ENCODE measurements at places on chromosomes 1 and 21.

DNA sequence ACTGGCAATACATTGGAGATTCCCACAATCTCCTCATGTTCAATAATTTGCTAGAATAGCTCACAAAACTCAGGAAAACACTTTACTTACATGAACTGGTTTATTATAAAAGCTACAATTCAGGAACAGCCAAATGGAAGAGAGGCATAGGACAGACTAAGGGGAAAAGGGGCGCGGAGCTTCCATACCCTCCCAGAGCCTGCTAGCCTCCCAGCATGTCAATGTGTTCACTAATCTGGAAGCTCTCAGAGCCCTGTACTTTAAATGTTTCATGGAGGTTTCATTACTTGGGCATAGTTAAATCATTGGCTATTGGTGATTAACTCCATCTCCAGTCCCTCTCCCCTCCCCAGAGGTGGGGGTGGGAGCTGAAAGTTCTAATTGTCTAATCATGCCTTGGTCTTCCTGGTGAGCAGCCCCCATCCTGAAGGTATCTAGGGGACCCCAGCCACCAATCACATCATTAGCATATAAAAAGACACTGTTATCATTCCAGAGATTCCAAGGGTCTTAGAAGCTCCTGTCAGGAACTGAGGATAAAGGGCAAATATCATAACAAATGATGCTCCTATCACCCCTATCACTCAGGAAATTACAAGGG, 10.9 kb upstream of the DMRTB1 start:
- no peak for DNase-seq

- DNase-seq: no peak
Observed at GRCh38 chr1:243718022-243718421, 132.0 kb downstream of the AKT3 start.

DNA sequence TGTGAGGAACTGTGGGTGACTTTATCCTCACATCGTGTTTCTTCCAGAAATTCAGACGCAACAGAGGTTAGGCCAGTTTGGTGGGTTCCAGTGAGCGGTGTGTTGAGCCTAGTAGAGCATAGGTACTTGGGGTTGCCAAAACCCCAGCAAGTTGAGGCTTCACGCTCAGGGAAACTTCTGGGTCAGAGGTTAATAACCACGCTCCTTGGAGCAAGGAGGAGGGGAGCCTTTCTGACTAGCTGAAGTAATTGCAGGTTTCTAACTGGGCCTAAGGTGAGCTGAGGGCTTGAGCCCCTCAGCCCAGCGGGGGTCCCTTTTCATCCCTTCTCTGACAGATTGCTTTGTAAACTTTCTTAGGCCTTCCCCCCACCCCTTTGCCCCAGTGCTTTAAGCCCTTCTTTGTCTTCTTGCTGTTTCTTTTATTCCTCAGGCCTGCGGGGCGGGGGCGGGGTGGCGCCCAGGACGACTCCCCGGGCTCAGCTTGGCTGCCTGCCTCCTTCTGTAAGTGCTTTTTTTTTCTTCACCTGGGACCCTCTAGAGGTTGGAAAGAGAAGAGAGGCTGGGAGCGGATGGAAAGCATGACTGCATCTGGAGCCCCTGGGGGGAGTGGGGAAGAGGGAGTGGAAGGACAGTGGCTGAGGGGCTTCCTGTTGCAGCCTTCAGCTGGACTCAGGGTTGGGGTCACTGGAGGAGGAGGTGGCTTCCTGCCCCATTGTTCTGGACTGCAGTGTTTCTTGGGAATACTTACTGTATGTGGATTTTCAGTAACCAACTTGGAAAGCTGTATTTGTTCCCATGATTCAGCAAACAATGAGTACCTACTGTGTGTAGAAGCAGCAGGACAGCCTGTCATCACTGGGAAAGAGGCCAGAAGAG, 1.3 kb upstream of the ZNF436 start:
- no peak for DNase-seq

- DNase-seq: peak; percentile 39
Observed at GRCh38 chr1:202155478-202156021, 4.9 kb downstream of the PTPN7 start.

GRCh38 chr1:65980237-65980636, 187.5 kb downstream of the PDE4B start:
- peak; percentile 56 for DNase-seq

GRCh38 chr1:246152986-246153431, 354.1 kb downstream of the SMYD3 start:
- DNase-seq: no peak

GRCh38 chr1:231750818-231751362, 124.3 kb downstream of the DISC1 start:
- DNase-seq: no peak

GRCh38 chr1:25443030-25443699, 12.5 kb downstream of the MACO1 start:
- DNase-seq: no peak

- no peak for DNase-seq
Observed at GRCh38 chr1:208228026-208228425, 16.2 kb downstream of the PLXNA2 start.

- DNase-seq: no peak
Observed at GRCh38 chr1:203842559-203842876, 18.9 kb upstream of the SNRPE start.

DNA sequence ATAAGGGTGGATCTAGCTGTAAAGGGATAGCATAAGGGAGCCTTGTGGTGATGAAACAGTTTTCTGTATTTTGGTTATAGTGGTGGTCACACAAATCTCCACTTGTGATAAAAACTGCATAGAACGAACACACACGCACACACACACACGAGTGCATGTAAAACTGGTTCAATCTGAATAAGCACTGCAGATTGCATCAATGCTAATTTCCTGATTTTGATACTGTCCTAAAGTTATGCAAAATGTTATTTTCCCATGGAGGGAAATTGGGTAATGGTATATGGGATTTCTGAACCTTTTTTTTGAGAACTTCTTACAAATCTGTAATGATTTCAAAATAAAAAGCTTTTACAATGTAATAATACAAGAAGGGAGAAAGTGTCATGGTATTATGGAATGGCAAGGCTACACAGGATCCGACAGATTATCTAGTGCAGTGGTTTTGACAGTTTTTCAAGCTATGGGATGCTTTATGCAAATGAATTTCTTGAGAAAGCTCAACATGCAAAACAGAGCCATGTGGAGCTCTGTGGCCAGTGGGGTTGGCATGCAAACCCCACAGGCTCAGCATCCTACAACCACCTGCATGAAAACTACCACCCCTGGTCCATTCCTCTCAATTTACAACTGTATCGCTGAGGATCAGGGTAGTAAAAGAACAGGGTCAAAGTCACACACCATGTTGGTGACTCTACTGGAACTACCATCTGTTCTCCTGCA, 18.8 kb downstream of the SLC41A1 start:
- no peak for DNase-seq

DNA sequence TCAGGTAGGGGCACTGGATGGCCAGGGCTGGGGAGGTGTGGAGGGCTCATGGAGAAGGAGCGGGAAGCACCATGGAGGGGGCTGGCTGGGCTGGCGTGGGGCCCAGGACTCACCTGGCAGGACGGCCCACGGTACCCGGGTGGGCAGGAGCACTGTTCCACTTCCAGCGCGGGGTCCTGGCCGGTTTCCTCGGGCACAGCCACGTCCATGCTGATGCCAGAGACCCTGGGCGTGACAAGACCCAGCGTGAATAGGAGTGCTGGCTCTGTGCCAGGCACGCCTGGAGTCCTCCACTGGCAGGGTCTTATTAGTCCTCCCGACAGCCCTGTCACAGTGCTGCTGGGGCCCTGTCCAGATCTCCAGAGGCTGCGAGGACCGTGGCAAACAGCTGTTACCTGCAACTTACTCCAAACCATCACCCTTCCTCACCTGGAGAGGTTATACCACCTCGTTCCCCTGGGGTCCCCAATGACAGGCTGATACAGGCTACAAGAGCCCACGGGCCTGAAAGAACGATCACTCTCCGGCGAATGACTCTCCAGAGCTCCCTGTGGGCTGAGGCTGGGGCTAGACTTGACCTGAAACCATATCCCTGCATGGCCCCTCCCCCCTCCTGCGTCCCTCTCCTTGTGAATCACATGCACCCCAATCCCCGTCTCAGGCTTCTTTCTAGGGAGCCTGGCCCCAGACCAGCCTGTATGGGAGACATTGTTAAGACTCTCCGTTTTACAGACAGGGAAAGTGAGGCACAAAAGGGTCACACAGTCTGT, 62.1 kb downstream of the HSPG2 start:
- DNase-seq: no peak

GRCh38 chr1:24483441-24483840, 19.2 kb upstream of the RCAN3 start:
- no peak for DNase-seq

- no peak for DNase-seq
Observed at GRCh38 chr21:39313042-39313570, 326 bp downstream of the BRWD1 start.

DNA sequence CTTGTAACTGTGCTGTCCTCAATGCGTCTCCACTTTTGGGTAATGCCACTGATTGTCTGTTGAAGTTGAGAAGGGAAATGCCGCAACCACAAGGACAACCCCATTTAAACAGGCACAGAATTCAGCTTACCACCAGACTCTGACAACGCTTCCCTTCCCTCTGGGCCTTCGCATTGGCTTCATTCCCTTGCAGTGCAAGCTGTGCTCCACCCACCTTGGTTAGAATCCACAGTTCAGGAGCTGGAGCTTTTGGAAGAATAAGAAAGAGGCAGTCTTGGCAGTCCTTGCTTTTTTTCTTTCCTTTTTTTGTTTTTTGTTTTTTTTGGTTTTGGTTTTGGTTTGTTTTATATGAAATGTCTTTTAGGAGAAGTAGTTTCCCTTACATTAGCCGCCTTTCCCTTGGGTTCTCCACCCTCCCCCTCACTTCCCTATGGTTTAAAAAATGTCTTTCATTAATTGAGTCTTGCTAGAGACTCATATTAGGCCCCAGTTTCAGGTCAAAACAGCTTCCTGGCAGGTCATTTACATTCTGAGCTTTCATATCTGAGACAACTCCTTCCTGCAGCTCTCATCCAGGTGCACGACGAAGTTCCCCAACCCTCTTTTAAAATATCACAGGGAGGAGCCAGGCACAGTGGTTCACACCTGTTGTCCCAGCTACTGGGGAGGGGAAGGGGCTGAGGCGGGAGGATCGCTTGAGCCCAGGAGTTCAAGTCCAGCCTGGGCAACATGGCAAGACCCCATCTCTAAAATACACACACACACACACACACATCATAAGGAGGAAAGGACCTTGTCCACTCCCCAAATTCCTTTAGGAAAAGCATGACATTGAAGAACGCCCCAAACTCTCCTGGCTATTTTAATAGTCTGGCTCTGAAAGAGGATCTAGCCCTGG, 20.7 kb upstream of the LAX1 start:
- DNase-seq: peak; percentile 26

DNA sequence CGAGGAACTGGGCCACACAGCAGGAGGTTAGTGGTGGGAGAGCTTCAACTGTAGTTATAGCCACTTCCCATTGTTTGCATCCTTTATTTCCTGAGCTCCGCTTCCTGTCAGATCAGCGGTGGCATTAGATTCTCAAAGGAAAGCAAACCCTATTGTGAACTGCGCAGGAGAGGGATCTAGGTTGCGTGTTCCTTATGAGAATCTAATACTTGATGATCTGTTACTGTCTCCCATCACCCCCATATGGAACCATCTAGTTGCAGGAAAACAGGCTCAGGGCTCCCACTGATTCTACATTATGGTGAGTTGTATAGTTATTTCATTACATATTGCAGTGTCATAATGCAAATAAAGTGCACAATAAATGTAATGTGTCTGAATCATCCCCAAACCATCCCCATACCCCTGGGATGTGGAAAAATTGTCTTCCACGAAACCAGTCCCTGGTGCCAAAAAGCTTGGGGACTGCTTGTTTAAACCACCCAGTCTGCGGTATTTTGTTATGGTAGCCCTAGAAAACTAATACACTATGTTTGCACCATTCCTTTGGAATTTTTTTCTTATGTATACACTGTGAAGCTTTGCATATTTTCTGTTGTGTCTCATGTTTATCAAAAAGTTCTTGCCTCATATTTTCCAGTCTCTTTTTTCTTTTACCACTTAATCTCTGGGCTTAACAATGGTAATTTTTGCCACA, 136.6 kb upstream of the IVNS1ABP start:
- peak; percentile 16 for DNase-seq

- DNase-seq: no peak
Observed at GRCh38 chr1:167435484-167435883, 82.8 kb downstream of the CD247 start.

DNA sequence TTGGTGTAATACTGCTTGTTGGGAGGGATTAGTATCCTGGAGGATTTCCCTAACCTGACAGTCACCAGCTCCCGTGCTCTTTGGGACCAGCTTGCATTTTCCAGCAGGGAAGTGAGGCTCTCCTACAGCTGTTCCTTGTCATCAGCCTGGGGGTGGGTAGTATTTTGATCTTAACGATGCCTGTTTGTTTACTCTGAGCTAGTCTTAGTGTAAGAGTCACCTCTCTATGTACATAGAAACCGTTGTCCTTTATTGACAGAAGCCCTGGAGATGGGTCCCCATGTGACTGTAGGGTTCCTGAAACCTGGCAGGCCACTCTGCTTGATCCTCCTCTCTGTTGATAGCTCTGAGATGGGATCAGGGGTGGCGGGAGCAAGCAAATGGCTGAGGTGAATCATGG, 58.0 kb downstream of the ACP6 start:
- DNase-seq: peak; percentile 70

All from myocyte (in vitro differentiated cells).